ENCODE measurements at places on chromosomes 2 and 18.

GRCh38 chr18:49581371-49581770 lies 19.5 kb downstream of the LIPG start:
- DNase-seq = no peak

DNA sequence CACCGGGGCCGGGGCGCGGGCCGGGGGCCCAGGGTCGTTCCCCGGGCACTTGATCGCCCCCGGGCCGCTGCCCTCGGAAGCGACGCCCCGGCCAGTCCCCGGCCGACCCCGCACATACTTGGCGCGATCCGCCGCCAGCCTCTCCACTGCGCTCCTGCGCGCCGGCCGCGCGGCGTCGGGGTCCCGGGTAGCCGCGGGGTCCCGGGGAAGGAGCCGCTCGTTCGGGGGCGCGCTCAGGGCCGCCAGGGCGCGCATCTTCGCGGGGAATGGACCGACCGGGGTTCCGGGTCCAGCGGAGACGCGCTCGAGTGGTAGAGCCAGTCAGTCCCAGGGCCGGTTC lies 204 bp downstream of the FAM110C start:
- DNase-seq = no peak

- DNase-seq = no peak
Measured at GRCh38 chr2:12032398-12032797, 286.0 kb downstream of the LPIN1 start.

- DNase-seq = no peak
Measured at GRCh38 chr2:149155196-149155969, 116.9 kb downstream of the LYPD6B start.

GRCh38 chr2:74690571-74690970 lies 36.5 kb downstream of the SEMA4F start:
- DNase-seq = peak; percentile 25

GRCh38 chr18:1627494-1627893 lies 722.8 kb downstream of the ADCYAP1 start:
- no peak for DNase-seq

DNA sequence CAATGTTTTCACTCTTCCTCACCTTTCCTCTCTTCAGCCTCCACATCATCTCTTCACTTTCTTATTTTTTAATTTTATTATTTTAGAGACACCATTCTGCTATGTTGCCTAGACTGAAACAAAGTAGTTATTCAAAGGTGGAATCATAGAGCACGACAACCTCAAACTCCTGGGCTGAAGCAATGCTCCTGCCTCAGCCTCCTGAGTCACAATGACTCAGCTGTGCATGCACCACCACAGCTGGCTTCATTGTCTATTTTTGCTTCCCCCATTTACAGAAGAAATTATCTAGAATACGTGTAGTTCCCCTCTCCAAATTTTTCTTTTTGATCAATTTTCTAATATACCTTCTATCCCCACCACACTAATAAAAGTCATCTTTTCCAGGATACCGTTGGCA lies 911.5 kb upstream of the SOX11 start:
- DNase-seq = no peak

All from kidney epithelial cell (primary cell).